A172 (cell line): ENCODE measurements at places on chromosomes 1 and 21. TPM values are rescaled to one million over a fixed set of nuclear protein-coding genes. Genes with fewer than 3 reads are reported as not detected.
A peak's percentile ranks its signal among the peaks of the same experiment; 100 is the strongest.

GRCh38 chr21:41156142-41156541 lies 11.8 kb upstream of the BACE2 start:
- DNase-seq: no peak

DNA sequence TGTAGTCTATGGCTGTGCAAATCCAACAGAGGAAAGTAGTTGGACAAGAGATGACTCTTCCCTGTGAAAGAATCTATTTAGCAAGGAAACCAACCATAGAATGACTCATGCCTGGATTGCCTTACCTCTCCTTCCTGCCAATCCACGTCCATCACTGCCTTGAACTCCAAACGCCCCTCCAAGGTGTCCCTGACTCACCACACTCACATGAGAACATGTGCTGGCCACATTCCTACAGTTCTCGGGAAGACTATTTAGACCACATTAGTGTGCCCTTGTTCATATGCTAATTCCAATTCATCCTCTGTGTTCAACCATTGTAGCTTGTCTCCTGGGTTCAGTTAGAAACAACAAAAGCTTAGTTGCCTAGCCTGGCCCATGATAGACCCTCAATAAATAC lies 157.3 kb downstream of the SLC30A10 start:
- peak; percentile 97 for DNase-seq

GRCh38 chr1:41768583-41768982 lies 150.1 kb downstream of the HIVEP3 start:
- no peak for DNase-seq

KRTAP7-1 gene
- total RNA-seq: not detected in 2 replicates

OPRD1 gene
- total RNA-seq: not detected in 2 replicates

GRCh38 chr1:235679005-235679404 lies 29.4 kb upstream of the GNG4 start:
- DNase-seq: no peak
